Endodermal cell (in vitro differentiated cells): ENCODE measurements at places on chromosomes 7 and 10. TPM values are rescaled to one million over a fixed set of nuclear protein-coding genes. Genes with fewer than 3 reads are reported as not detected.

GRCh38 chr10:48378675-48379074, 72.2 kb downstream of the MAPK8 start:
- no peak for DNase-seq

- DNase-seq = no peak
These were observed 37.1 kb downstream of the CCDC71L start for GRCh38 chr7:106623853-106624252.

DNA sequence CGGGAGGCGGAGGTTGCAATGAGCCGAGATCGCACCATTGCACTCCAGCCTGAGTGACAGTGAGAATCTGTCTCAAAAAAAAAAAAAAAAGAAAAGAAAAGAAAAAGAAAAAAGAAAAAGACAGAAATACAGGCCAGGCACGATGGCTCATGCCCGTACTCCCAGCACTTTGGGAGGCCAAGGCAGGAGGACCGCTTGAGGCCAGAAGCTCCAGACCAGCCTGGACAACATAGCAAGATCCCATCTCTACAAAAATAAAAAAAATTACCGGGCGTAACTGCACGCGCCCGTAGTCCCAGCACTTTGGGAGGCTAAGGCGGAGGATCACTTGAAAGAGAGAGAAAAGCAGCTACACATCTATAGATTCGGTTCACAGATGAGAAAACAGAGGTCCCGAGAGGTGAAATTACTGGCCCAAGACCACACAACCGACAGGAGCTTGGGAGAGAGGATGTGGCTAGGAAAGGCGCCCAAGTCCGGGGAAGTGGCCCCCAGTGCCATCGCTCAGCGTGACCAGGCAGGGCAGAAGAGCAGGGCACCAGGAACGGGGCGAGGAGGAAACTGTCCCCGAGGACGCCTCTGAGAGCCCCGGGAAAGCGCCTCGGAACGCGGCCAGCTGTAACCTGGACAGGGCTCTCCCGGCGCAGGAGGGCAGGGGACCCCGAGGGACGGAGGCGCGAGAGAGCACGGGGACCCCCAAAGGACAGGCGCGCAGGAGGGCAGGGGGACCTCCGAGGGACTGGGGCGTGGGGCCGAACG, 612 bp downstream of the SNX8 start:
- DNase-seq = no peak

DNA sequence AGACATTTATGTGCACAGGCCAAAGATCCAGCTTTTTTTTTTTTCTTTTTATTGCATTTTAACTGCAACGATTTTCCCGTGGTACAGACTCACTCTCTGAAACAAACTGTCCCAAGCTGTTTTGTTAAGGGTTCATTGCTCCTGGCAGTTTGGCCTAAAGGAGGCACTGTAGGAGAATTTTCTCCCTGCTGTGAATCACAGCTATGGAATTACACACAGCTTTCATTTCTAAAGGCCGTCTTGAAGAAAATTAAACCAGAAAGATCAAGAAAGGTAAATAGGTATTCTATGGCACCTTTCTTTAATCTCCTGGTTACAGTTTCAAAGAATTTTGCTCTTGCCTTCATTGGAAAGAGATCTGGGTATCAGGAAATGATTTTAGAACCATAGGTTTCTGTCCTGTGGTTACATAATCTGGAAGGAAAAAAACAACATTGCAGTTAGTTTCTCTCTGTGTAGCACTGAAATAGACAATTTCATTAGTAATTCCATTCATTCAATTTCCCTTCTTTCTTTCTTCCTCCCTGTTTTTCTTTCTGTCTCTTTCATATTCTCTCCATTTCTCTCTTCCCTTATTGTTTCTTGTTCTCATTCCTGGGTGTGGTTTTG, 51.2 kb downstream of the PDK4 start:
- DNase-seq = peak; percentile 61

DNA sequence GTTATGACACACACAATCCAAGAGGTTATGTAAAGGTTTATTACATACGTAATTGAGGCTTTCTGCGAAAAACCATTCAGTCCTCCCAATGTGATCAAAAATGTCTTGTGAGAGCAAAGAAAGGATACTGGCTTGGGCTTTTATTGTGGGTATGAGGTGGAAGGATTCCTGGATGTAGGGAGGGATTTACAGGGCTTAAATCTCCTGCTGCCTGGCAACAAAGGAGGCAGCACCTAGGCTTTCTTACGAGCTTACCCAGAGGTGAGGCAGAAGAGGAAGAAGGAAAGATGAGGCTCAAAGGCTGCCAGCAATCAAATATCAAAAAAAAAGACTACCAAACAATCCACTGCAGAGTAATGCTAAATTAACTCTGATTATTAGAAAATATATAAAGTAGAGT, 1149.5 kb upstream of the POT1 start:
- DNase-seq = no peak

DNA sequence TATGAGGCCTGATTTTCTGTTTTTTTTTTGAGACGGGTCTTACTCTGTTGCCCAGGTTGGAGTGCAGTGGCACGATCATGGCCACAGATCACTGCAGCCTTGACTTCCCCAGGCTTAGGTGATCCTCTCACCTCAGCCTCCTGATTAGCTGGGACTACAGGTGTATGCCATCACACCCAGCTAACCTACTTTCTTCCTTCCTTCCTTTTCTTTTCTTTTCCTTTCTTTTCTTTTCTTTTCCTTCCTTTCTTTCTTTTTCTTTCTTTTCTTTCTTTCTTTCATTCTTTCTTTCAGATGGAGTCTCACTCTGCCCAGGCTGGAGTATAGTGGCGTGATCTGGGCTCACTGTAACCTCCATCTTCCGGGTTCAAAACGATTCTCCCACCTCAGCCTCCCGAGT, 3.8 kb downstream of the SRRT start:
- no peak for DNase-seq

DENND2A gene
- total RNA-seq = 27.0 and 28.5 TPM in 2 replicates

- peak; percentile 59 for DNase-seq
These were observed 1.0 kb downstream of the NPM3 start for GRCh38 chr10:101781984-101782810.

- no peak for DNase-seq
These were observed 26.1 kb upstream of the GPAM start for GRCh38 chr10:112209684-112210131.

EBF3 gene
- 2.0 and 2.8 TPM in 2 replicates for total RNA-seq

SPDYE16 gene
- not detected in 3 replicates for total RNA-seq

- no peak for DNase-seq
These were observed 280.3 kb upstream of the HABP2 start for GRCh38 chr10:113272511-113272910.

DNA sequence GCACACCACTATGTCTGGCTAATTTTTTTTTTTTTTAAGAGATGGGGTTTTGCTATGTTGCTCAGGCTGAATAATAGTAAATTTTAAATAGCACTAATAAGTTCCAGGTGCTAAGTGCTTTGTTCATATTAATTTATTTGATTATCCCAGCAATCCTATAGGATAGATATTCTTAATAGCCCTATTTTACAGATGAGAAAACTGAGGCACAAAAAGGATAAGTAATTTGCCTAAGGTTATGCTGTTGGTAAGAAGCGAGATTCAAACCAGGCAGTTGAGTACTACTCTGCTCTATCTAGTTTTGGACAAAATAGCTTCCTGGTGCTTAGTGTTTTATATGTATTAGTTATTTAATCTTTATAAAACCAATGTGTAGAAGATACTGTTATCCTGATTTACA, 72.5 kb upstream of the STRIP2 start:
- no peak for DNase-seq

ANKRD61 gene
- not detected in 2 replicates for total RNA-seq

ATG9B gene
- total RNA-seq = 1.2 to 21.4 TPM (median 2.0 TPM) in 3 replicates

RSPH10B2 gene
- 0.75 to 1.1 TPM in 2 of 3 replicates, not detected in the other for total RNA-seq

FOXI2 gene
- total RNA-seq = 0.28 to 1.3 TPM (median 1.0 TPM) in 3 replicates

NUTM2E gene
- total RNA-seq = 0.35 and 0.63 TPM in 2 replicates

LBX1 gene
- total RNA-seq = not detected in 2 replicates

GRCh38 chr10:113326160-113327111, 226.4 kb upstream of the HABP2 start:
- peak; percentile 82 for DNase-seq

- DNase-seq = peak; percentile 59
These were observed 95.0 kb downstream of the DYNC1I1 start for GRCh38 chr7:95867309-95867708.

TMEM229A gene
- total RNA-seq = 1.5 and 2.1 TPM in 2 replicates
